Activated naive CD4-positive, alpha-beta T cell treated with Interleukin-2 at 50 U/mL for 16 hours (primary cell): ENCODE measurements at places on chromosomes 2 and 18.

GRCh38 chr2:238998801-238999200 is 150.9 kb downstream of the TWIST2 start:
- DNase-seq: no peak

DNA sequence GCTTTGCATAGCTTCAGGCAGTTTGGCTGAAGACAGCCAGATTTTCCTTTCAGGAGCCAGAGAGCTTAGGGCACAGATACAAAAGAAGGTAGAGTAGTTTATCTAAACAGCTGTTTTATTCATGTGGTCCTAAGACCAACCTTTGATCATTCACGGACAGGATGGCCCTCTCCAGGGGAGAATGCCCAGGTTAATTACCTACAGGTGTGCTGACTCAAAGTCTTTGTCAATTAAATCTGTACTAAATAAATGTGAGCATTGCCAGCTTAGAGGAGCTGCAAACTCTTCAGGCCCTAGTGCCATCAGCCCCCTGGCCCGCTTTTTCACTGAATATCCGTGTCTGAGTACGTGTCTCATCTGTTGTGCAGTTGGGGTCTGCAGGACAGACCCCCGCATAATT is 554.7 kb downstream of the NUP35 start:
- no peak for DNase-seq

GRCh38 chr2:23567161-23567756 is 182.3 kb downstream of the KLHL29 start:
- no peak for DNase-seq

- no peak for DNase-seq
Measured at GRCh38 chr18:68441241-68441640, 273.7 kb downstream of the TMX3 start.

- no peak for DNase-seq
Measured at GRCh38 chr2:65548064-65548463, 115.7 kb upstream of the SPRED2 start.

- DNase-seq: no peak
Measured at GRCh38 chr18:77250926-77251729, 1.5 kb downstream of the GALR1 start.

- DNase-seq: no peak
Measured at GRCh38 chr2:68320118-68320641, 431 bp upstream of the CNRIP1 start.

DNA sequence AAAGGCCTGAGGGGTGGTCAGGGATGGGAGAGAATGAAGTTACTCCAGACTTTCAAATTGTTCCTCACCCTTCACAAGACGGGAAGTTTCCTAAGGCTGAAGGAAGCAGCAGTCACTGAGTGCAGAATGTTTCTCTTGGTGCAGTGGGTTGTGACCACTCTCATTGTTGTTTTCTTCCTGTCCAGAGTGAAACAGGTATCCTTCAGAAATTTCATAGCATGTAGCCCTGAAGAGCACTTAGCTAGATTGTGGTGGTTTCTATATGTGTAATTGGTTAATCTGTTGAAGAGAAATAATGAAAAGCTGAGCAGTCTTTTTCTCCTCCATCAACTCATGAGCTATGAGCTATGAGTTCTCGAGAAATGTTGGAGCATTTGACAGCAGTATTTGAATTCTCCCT is 96.8 kb downstream of the GPD2 start:
- DNase-seq: no peak

DNA sequence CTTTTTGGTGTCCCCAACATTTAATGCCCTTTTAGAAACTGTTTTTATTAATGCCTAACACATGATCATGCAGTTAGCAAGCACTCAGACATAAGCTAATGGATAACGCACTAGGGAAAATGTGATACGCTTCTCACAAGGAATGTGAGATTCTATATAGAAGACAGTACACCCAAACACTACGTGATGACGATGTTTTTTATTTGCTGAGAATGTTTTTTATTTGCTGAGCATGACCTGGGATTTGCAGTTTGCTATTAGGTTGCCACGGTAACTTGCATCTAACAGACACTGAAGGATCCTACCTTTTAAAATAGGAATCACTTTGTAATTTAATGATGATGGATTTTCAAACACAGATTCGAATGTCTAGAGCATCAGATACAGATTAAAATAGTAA is 4.9 kb downstream of the SMC6 start:
- no peak for DNase-seq

DNA sequence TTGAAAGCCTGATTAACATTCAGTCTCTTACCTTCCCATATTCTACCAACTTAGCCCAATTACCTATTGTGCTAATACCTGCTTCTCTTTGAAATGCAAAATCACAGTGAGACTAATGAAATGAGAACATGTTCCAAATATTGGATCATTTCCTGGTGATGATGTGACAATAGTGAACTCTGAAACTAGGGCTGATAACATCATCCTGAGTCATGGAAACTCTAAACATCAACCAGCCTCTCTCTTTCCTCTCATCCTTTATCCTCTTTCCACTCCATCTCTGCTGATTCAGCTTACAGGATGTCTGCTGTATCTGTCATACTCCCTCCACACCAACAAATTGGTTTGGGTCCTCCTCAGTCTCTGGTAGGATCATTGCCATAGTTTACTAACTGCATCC is 98.8 kb upstream of the NCKAP5 start:
- DNase-seq: no peak

GRCh38 chr2:119387381-119388129 is 20.8 kb downstream of the DBI start:
- peak; percentile 44 for DNase-seq

DNA sequence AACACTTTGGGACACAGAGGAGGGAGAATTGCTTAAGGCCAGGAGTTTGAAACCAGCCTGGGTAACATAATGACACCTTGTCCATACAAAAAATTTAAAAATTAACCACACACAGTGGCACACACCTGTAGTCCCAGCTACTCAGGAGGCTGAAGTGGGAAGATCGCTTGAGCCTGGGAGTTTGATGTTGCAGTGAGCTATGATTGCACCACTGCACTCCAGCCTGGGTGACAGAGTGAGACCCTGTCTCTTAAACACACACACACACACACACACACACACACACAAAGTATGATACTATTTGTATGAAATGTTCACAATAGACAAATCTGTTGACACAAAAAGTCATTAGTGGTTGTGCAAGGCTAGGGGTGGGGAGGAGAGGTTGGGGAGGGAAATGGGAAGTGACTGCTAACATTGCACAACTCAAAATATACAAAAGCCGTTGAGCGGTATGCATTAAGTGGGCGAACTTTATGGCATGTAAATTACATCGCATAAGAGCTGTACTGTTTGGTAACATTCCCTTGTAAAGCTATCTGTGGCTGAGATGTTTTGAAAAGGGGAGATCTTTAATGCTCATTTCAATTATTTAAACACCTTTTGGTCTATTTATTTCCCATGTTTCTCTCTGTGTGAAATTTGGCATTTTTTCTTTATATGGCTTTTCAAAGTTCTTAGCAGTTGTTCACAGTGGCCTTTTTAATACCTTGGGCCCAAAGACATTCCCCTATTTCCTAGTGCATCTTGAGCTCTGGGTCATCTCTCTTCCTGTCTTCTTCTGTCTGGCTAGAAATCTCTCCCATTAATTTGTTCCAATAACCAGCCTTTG is 58.9 kb upstream of the ZNF516 start:
- no peak for DNase-seq

- no peak for DNase-seq
Measured at GRCh38 chr2:1745171-1746023, 1.1 kb upstream of the PXDN start.

GRCh38 chr2:58709687-58710354 is 468.7 kb upstream of the FANCL start:
- no peak for DNase-seq

- no peak for DNase-seq
Measured at GRCh38 chr2:204781941-204782340, 236.7 kb downstream of the PARD3B start.

DNA sequence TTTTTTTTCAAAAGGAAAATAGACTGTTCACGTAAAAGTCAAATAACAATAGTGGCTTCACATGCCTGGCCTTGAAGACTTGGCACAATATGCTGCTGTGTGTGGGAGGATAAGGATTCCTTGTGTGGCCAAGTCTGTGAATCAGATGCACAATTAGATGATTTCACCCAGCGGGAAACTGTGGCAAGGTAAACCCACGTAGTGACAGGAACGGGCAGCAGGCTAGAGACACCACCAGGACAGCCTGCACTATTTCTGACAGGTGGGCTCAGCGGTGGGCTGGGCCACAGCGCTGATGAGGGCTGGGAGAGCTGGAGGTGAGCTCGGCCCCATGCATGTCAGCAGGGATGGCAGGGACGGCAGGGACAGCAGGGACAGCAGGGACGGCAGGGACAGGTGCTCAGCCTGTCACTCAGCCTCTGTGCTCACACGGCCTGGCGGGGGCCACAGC is 21.6 kb downstream of the SNORC start:
- DNase-seq: no peak

DNA sequence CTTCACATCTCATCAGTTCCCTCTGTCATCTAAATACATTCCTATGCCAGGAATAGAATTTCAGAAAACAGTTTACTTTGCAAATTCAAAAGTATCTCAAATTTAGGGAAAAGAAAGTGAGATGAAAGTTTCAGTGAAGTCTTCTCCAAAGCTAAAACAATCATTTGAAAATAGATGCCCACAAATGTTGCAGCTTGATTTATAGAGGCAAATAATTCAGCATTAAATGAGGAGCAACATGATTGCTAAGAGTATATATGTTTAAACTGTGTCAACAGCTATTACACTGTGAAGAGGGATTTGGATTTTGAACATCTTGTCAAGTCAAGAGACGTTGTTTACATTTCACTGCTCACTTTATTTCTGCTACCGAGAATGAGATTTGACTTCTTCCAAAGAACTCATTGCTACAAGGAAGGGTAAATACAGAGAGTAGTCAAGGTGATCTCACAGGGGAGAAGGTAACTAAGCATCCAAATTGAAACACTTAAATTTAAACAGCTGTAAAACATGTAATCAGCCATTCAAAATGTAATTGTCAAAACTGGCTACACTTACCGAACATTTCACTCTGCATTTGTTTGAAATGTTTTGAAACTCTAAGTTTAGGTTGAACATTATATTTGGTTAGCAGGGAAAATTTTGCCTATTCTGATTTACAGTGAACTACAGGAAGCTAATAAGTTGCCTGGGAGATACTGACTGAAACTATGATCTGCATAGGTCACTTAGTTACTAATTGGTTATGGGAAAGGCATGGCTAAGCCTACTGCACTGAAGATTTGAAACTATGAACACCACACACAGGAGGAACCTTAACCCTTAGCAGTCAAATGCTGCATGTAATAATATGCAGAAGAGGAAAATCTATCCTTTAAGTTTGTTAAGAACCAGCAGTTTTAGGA is 33.2 kb upstream of the GALNT3 start:
- DNase-seq: no peak

- no peak for DNase-seq
Measured at GRCh38 chr2:205959521-205959920, 126.5 kb downstream of the INO80D start.

DNA sequence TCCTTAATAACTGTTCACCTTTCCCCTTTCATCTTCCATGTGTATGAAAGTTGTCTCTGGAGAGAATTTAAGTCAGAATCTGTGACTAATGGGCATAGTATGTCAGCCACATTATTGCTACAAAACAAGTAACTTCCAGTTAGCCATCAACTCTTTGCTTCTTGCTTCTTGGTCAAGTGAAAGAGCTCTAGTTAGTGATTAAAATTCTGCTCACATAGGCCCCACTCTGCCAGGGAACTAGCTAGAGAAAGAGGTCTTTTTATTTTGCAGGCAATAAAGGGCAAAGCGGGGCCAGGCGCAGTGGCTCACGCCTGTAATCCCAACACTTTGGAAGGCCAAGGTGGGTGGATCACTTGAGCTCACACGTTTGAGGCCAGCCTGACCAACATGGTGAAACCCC is 64.6 kb downstream of the COLEC12 start:
- DNase-seq: no peak

- no peak for DNase-seq
Measured at GRCh38 chr18:47274961-47275360, 23.5 kb upstream of the SKOR2 start.

DNA sequence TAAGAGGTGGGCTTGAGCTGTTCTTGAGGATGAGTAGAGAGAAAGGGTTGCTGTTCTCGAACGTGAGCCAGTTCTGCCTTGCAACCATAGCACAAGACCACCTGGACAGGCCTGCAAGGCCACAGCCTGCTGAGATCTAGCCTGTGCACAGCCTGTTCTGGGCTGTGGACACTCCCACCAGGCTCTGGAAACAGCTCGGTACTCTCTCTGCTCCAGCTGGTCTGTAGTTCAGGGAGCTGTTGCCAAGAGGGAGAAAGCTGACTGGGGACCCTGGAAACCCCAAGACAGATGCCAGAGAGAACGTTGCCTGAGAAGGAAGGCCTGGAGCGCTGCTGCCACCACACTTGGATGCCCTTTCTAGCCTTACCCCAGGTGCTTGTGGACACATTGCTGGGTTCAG is 69.8 kb downstream of the CTIF start:
- DNase-seq: no peak

DNA sequence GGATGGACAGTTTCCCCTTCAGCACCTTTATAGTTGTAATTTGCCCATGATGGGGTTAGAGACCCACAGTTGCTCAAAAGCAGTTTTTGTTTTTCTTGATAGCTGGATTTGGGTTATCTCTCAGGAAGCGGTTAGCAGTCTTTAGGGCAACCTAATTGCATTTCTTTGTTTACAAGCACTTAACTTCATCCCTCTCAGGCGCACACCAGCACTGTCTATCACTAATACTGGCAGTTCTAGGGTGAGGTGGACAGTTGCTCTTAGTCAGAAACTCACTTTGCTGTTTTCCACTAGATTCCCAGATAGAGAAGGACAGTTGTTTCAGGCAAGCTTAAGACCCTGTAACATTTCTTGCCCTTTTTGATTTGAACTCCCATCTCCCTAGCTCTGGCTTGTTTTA is 146.0 kb downstream of the AGAP1 start:
- no peak for DNase-seq

GRCh38 chr2:212745359-212745758 is 206.8 kb upstream of the ERBB4 start:
- no peak for DNase-seq

- DNase-seq: no peak
Measured at GRCh38 chr2:155023674-155024073, 325.2 kb downstream of the KCNJ3 start.

- no peak for DNase-seq
Measured at GRCh38 chr2:181780047-181780651, 99.8 kb upstream of the NEUROD1 start.

GRCh38 chr2:137829251-137829650 is 135.0 kb upstream of the HNMT start:
- DNase-seq: no peak

GRCh38 chr18:62026586-62026985 is 133.8 kb upstream of the RNF152 start:
- no peak for DNase-seq

GRCh38 chr2:60306267-60306861 is 247.1 kb downstream of the BCL11A start:
- no peak for DNase-seq

- DNase-seq: no peak
Measured at GRCh38 chr2:122563781-122564180, 808.3 kb downstream of the TSN start.

- no peak for DNase-seq
Measured at GRCh38 chr18:2540575-2540974, 30.7 kb downstream of the METTL4 start.
